ENCODE measurements at places on chromosomes 1 and 21. TPM values are rescaled to one million over a fixed set of nuclear protein-coding genes. Genes with fewer than 3 reads are reported as not detected.
A peak's percentile ranks its signal among the peaks of the same experiment; 100 is the strongest.

POU3F1 gene
- 0.11 TPM for total RNA-seq

CORT gene
- 0.16 TPM for total RNA-seq

DNA sequence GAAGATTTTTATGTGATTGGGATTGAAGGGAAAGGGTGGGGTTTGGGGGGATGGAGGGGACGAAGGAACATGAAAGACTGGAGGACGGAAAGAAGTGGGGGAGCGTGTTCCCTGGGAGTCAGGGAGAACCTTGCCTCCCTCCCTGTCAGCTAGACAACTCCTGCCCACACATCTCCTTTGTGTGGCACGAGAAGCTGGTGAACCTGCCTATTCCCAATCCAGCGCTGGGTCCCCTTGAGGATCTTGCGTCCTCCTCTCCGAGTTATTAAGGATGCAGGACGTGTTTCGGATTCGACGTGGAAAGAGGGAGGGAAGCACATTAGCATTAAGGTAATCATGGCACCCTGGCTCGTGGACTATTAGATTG is 1.4 kb downstream of the LRRC7 start:
- peaks cover 37% of the 10 kb centered on the region for H3K27me3 ChIP-seq
- H3K27ac ChIP-seq = no peak overlapping the region
- DNase-seq = no peak
- peak overlapping the region; percentile 10 for H3K4me3 ChIP-seq
- H3K36me3 ChIP-seq = no peaks in the 10 kb centered on the region
- peaks cover 11% of the 10 kb centered on the region for H3K4me1 ChIP-seq

RGS13 gene
- total RNA-seq = not detected

DNA sequence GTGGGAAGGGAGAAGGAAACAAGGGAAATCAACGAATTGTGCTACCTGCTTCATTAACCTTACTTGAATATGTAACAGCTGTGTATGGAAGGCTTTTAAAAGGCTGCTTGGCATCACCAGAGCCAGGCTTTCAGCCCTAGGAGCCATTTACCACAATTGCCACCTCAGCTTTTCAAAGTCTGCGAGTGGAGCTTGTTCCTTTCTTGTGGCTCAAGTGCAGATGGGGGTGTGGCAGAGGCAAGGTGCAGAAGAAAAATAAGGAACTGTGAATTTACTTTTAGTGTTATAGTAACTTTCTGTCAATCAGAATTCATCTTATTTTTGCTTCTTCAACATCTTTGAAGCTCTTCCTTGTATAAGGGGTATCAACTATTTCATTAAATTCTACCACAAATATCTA is 17.6 kb downstream of the CLCA2 start:
- H3K4me3 ChIP-seq = no peak overlapping the region
- H3K27me3 ChIP-seq = peaks cover 6% of the 10 kb centered on the region
- peaks cover 8% of the 10 kb centered on the region for H3K4me1 ChIP-seq
- DNase-seq = peak; percentile 9

DNA sequence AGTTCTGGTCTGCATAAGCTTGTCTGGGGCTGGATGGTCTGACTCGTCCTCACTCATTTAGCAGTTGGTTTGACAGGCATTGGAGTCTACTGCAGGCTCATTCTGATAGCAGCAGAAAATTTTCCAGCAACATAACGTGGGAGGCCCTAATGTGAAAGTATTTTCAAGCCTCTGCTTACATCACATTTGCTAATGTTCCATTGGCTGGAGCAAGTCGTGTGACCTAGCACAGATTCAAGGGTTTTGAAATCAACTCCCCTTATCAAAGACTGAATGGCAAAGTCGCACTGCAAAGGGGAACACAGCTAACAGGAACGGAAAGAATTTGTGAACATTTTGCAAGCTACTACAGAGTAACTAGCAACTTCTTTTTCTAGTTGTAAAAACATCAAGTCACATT is 2.3 kb upstream of the USH2A start:
- H3K4me1 ChIP-seq = no peaks in the 10 kb centered on the region
- no peaks in the 10 kb centered on the region for H3K27me3 ChIP-seq
- H3K27ac ChIP-seq = no peak overlapping the region

GBP1 gene
- total RNA-seq = 67.6 TPM

GRCh38 chr1:43887748-43888147 is 45.9 kb upstream of the ARTN start:
- H3K27me3 ChIP-seq = no peaks in the 10 kb centered on the region
- no peaks in the 10 kb centered on the region for H3K36me3 ChIP-seq
- no peaks in the 10 kb centered on the region for H3K4me1 ChIP-seq
- no peak overlapping the region for H3K4me3 ChIP-seq

- no peaks in the 10 kb centered on the region for H3K36me3 ChIP-seq
- H3K4me3 ChIP-seq = no peak overlapping the region
- H3K27me3 ChIP-seq = peaks cover 3% of the 10 kb centered on the region
- no peak overlapping the region for H3K27ac ChIP-seq
- DNase-seq = peak; percentile 63
These were observed 1.9 kb upstream of the OR13G1 start for GRCh38 chr1:247681288-247681897.

ECM1 gene
- 1.2 TPM for total RNA-seq

ZMYM1 gene
- 3.3 TPM for total RNA-seq

DNA sequence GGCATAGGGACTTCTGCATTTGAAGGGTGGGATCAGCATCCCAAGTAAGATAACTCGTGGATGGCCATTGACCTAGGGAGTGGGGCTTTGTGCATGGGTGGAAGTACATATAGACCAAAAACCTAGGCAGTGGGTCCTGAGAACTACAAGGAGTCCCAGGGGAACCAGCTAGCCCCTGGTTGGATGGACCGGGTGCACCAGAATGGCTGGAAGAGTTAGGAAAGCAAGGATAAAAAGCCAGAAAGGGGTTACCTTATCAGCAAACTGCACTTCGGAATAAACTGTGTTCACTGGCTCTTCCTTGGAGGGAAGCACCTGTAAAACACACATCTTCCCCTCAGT is 26.6 kb upstream of the SLAMF6 start:
- H3K4me1 ChIP-seq = peaks cover 14% of the 10 kb centered on the region
- DNase-seq = no peak
- no peak overlapping the region for H3K4me3 ChIP-seq

Measured in activated CD4-positive, alpha-beta T cell treated with anti-CD3 and anti-CD28 coated beads for 36 hours (primary cell).